ENCODE measurements at places on chromosomes 2 and 18.

GRCh38 chr2:218655751-218656150 is 3.7 kb downstream of the ZNF142 start:
- no peak for DNase-seq

GRCh38 chr18:29226213-29226612 is 1049.3 kb upstream of the CDH2 start:
- no peak for DNase-seq

- no peak for DNase-seq
Observed at GRCh38 chr18:74906184-74906583, 302.8 kb downstream of the PTGR3 start.

DNA sequence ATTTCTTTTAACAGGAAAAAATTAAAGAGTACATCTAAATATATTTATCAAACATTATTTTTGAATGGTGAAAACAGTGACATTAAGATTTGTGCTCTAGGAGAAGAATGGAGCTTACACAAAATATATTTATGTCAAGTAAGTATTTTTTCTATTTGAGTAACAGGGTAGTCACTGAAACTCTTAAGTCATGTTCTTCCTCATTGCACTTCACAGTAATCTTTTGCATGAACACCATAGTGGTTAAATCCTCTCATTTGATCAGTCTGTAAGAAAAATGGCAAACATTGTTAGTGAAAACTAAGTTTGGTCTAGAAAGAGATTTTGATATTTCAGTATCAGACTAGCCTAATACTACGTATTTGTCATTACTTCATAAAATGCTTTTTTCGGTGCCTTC is 8.1 kb downstream of the GMCL1 start:
- no peak for DNase-seq

- DNase-seq: no peak
Observed at GRCh38 chr18:55405893-55406406, 182.0 kb downstream of the TCF4 start.

DNA sequence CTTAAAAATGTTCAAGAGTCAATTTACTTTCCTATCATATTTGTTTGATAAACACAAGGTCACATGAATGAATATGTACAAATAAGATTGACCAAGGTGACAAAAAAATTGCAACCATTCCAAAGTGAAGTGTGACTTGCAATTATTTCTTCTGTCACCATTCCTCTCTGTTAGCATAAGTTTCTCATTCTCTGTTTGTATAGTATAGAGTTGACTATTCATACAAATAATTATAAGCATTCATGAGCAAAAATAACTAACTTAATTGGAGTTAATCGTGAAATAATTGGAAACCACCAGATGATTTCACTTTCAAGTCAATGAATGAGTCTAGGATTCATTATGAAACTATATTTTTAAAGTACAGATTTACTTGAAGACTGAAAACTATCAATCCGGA is 42.1 kb downstream of the PGAP1 start:
- no peak for DNase-seq

Data from vagina (tissue), 2 donors.